ENCODE measurements at places on chromosomes 6 and 20.
A peak's percentile ranks its signal among the peaks of the same experiment; 100 is the strongest.

GRCh38 chr20:5865604-5866003 lies 84.7 kb downstream of the TRMT6 start:
- peaks cover 22% of the 10 kb centered on the region for H3K4me1 ChIP-seq
- H3K4me3 ChIP-seq: no peak overlapping the region
- H3K27me3 ChIP-seq: peaks cover 1% of the 10 kb centered on the region
- no peak for DNase-seq

- no peaks in the 10 kb centered on the region for H3K27me3 ChIP-seq
- DNase-seq: no peak
- H3K4me1 ChIP-seq: peaks cover 33% of the 10 kb centered on the region
- peaks cover 2% of the 10 kb centered on the region for H3K36me3 ChIP-seq
- H3K27ac ChIP-seq: no peak overlapping the region
These were observed 3.1 kb downstream of the GMDS start for GRCh38 chr6:2242311-2242710.

- H3K27me3 ChIP-seq: no peaks in the 10 kb centered on the region
- no peak overlapping the region for H3K4me3 ChIP-seq
- no peaks in the 10 kb centered on the region for H3K4me1 ChIP-seq
- DNase-seq: no peak
- H3K36me3 ChIP-seq: no peaks in the 10 kb centered on the region
These were observed 736.9 kb upstream of the MARCKS start for GRCh38 chr6:113120224-113120581.

- H3K4me1 ChIP-seq: peaks cover 4% of the 10 kb centered on the region
- H3K27me3 ChIP-seq: no peaks in the 10 kb centered on the region
- no peak for DNase-seq
- no peaks in the 10 kb centered on the region for H3K36me3 ChIP-seq
- H3K27ac ChIP-seq: no peak overlapping the region
These were observed 9.9 kb upstream of the CABLES2 start for GRCh38 chr20:62416651-62417637.

GRCh38 chr6:61649845-61650244 lies 636.2 kb downstream of the KHDRBS2 start:
- no peak overlapping the region for H3K27ac ChIP-seq
- no peak for DNase-seq
- H3K4me3 ChIP-seq: no peak overlapping the region
- H3K4me1 ChIP-seq: no peaks in the 10 kb centered on the region

DNA sequence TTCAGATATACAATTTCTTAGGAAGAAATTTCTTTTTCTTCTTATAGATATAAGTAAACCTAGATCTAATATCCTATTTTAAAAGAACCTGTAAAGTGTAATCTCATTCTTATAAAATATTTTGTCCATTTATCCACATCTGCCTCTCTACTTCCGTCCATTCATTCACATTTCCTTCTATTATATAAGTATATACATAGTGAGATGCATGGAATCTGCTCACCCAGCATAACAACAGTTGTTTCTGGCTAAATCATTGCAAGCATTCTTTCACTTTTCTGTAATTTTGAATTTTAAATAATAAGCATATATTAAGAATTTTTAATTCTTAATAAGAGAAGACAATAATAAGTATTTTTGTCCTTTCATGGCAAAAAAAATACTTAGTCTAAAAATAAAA lies 45.4 kb downstream of the CEP162 start:
- peaks cover 1% of the 10 kb centered on the region for H3K36me3 ChIP-seq
- H3K27ac ChIP-seq: no peak overlapping the region
- H3K27me3 ChIP-seq: no peaks in the 10 kb centered on the region
- no peak overlapping the region for H3K4me3 ChIP-seq

DNA sequence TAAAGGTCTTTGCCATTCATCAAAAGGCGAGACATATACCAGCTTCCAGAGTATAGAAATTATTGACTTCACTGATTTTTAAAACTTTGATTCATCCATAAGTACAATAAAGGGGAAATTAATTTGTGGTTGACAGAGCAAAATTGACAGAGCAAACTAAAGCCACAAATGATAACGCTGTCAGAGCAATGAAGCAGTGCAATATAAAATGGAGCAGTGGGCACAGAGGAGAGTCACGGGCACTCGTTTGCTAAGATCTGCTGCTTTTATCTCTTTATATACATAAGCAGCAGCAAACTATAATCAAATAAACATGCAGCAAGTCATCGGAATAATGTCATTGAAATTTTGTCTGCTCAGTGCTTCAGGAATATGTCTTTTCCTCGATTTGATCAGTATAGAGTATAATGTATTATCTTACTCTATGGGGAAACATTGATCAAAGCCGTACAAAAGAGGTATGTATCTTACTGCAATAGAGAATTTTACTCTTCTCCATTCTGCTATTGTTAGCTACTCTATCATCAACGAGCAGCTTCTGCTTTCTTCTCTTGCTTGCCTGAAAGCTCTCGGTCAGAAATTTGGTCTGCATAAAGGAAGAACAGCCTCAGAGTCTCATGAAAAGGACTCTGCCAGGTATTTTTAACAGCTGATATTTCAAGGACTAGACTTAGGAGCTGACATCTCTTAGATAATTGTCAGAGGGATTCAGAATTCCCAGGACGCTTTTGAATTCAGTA lies 546.0 kb upstream of the ARID1B start:
- DNase-seq: no peak
- no peaks in the 10 kb centered on the region for H3K27me3 ChIP-seq
- no peaks in the 10 kb centered on the region for H3K36me3 ChIP-seq
- H3K4me1 ChIP-seq: no peaks in the 10 kb centered on the region

DNA sequence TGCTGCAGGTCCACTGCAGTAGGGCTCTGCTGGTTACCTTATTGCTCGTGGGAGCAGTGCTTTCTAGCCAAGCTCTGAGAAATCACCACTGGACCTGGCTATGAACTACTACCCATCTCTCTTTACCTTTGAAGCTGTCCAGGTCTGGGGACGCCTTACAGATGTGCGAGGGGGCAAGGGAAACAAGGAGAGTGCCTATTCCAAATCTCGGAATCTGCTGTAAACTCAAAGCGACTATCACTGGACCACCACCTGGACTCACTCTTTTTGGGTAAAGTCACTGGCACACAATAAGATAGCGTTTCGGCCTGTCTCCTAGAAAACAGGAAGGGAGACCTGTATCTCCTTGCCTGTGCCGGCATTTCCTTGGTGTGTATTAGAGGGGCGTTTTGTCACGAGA lies 5.3 kb downstream of the NRN1 start:
- peaks cover 87% of the 10 kb centered on the region for H3K27me3 ChIP-seq
- H3K4me1 ChIP-seq: peaks cover 41% of the 10 kb centered on the region
- peak overlapping the region; percentile 67 for H3K4me3 ChIP-seq
- H3K36me3 ChIP-seq: peaks cover 12% of the 10 kb centered on the region
- no peak for DNase-seq

- no peaks in the 10 kb centered on the region for H3K27me3 ChIP-seq
- H3K27ac ChIP-seq: no peak overlapping the region
- no peaks in the 10 kb centered on the region for H3K36me3 ChIP-seq
- no peaks in the 10 kb centered on the region for H3K4me1 ChIP-seq
- no peak overlapping the region for H3K4me3 ChIP-seq
These were observed 243.9 kb upstream of the TCF21 start for GRCh38 chr6:133644892-133645619.

DNA sequence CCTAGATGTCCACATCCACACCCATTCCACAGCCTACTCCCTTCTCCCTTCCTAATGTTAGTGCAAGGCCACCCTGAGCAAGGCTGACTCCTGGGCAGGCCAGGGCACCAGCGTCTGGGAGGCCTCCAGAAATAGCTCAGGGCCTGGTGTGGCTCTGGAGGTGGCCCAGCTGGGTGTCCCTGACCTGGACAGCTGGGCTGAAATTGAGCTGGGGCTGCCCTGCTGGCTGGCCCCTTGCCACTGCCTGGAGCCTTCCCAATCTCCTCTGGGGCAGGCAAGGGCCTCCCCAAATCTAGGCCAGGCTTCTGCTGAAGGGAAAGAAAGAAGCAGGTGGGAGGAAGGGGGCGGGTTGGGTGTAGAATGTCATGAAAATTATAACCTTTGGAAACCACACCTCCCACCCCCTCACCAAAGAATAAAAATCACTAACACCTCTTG lies 2.1 kb downstream of the FAM110A start:
- H3K4me1 ChIP-seq: peaks cover 31% of the 10 kb centered on the region
- no peak for DNase-seq
- no peaks in the 10 kb centered on the region for H3K36me3 ChIP-seq
- no peaks in the 10 kb centered on the region for H3K27me3 ChIP-seq

DNA sequence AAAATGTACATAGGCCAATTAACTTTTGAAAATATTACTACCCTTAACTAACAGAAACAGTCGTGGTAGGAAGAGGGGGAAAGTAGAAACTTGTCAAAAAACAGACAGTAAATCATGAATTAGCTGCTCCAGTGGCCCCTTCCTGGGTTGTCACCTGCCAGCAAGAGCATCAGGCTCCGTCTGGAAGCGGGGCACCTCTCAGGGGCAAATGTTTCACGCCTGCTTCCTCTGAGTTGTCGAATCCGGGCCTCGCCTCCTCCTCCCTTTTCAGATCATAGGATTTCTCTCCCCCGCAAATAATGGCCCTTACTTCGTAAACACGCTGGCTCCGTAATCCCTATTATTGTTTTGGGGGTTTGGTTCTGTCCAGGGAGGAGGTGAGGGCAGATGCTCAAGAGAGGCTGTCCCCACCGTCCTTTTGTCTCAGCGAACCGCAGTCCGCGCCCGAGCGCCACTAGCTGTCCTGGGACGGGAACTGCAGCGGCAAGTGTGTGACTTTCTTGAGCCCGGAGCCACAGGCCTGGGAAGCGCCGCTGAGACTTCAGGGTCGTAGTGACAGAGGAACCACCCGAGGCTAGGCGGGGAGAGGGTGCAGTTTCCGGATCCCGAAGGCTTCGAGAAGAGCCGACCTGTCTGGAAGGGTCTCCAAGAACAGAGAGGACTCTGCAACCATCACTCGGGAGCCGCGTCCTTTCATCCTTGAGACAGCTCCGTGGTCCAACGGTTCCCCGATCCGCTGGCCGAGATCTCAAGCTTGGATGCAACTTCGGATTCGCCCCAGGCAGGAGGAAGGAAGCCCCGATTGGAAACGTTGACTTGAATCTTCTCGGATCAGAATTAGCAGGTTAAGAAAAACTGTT lies 214.5 kb upstream of the ZNF184 start:
- peak overlapping the region; percentile 99 for H3K27ac ChIP-seq
- no peaks in the 10 kb centered on the region for H3K36me3 ChIP-seq
- DNase-seq: peak; percentile 54
- peaks cover 25% of the 10 kb centered on the region for H3K4me1 ChIP-seq
- H3K27me3 ChIP-seq: peaks cover 6% of the 10 kb centered on the region
- H3K4me3 ChIP-seq: peak overlapping the region; percentile 87

- no peaks in the 10 kb centered on the region for H3K36me3 ChIP-seq
- peaks cover 19% of the 10 kb centered on the region for H3K27me3 ChIP-seq
- no peak for DNase-seq
- H3K4me3 ChIP-seq: no peak overlapping the region
- H3K4me1 ChIP-seq: peaks cover 6% of the 10 kb centered on the region
- H3K27ac ChIP-seq: no peak overlapping the region
These were observed 26.6 kb upstream of the NPBWR2 start for GRCh38 chr20:64133951-64134407.

DNA sequence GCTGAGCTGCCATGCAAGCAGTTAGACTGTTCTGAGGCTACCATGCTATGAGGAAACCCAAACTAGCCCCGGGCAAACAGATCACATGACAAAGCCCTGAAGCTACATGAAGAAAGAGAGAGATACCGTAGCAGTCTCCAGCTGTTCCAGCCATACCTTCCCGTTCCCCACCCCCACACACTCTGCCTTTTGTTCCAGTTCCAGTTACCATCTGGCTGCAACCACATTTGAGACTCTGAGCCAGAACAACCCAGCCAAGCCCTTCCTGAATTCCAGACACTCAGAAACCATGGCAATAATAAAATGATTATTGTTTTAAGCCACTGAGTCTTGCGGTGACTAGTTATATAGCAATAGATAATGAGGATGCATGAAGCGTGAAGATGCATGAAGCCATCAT lies 28.3 kb downstream of the RIN2 start:
- H3K4me3 ChIP-seq: no peak overlapping the region
- no peak overlapping the region for H3K27ac ChIP-seq
- peaks cover 39% of the 10 kb centered on the region for H3K27me3 ChIP-seq
- no peak for DNase-seq

DNA sequence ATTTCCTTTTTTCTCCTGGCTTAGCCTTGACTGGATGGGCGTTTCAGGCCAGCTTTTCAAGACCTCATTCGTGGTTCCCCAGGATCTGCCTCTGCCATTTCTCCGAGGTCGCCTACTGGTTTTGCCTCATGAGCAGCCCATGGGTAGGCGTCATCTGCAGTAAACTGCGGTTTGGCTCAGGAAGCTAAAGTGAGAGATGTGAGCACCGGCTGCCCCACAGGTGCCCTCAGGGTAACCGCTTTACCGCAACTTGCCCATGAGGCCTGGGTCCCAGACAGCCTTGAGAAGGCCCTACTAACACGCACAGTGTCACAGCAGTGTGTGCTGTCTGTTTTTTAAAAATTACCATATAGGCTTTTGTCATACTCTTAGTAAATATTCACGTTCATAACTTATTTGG lies 53.4 kb upstream of the TBXT start:
- H3K27me3 ChIP-seq: peaks cover 44% of the 10 kb centered on the region
- no peaks in the 10 kb centered on the region for H3K36me3 ChIP-seq

- H3K27ac ChIP-seq: no peak overlapping the region
- no peaks in the 10 kb centered on the region for H3K36me3 ChIP-seq
- no peak overlapping the region for H3K4me3 ChIP-seq
- DNase-seq: no peak
- H3K27me3 ChIP-seq: peaks cover 30% of the 10 kb centered on the region
These were observed 2.8 kb downstream of the RFPL4B start for GRCh38 chr6:112349958-112350357.

DNA sequence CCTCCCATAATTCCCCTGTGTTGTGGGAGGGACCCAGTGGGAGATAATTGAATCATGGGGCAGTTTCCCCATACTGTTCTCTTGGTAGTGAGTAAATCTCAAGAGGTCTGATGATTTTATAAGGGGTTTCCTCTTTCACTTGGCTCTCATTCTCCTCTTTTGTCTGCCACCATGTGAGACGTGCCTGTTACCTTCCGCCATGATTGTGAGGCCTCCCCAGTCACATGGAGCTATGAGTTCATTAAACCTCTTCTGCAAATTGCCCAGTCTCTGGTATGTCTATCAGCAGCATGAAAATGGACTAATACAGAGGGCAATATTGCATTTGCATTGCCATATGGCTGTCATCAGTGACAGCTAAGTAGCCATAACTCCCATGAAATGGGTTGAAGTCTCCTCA lies 63.2 kb downstream of the ZNF217 start:
- H3K27ac ChIP-seq: no peak overlapping the region
- H3K36me3 ChIP-seq: peaks cover 2% of the 10 kb centered on the region
- DNase-seq: no peak
- no peak overlapping the region for H3K4me3 ChIP-seq
- H3K27me3 ChIP-seq: no peaks in the 10 kb centered on the region

GRCh38 chr20:1301031-1301529 lies 27.9 kb downstream of the SDCBP2 start:
- DNase-seq: no peak
- peaks cover 19% of the 10 kb centered on the region for H3K4me1 ChIP-seq
- H3K27ac ChIP-seq: peak overlapping the region; percentile 93
- peak overlapping the region; percentile 44 for H3K4me3 ChIP-seq

GRCh38 chr20:43981540-43981939 lies 66.9 kb downstream of the TOX2 start:
- no peak overlapping the region for H3K4me3 ChIP-seq
- no peak for DNase-seq
- H3K27me3 ChIP-seq: peaks cover 7% of the 10 kb centered on the region

GRCh38 chr6:80769106-80769505 lies 662.6 kb downstream of the BCKDHB start:
- no peak overlapping the region for H3K4me3 ChIP-seq
- no peak for DNase-seq
- no peaks in the 10 kb centered on the region for H3K27me3 ChIP-seq
- no peak overlapping the region for H3K27ac ChIP-seq
- no peaks in the 10 kb centered on the region for H3K4me1 ChIP-seq

All from T-helper 17 cell (primary cell).